GM03348 (cell line): ENCODE measurements at places on chromosomes 6 and 20.

DNA sequence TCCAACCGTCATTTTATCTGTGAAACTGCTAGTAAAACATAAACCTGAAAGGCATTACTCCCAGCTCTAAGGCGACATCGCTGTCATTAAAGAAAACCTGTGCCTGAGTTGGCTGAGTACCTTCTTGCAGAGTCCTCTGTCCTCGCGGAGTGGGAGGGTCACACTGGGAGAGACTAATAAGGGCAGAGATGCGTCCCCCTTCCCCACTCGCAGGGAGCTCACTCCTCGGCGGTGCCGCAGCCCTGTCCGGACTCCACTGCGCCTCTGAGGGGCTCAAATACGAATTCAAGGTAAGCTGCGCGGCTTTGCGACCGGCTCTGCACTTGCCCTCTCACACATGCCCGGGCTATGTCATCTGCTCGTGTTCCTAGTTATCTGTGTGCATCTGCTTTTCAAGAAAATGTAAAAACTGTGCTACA, at the start of gene COL19A1:
Gene COL19A1 (plus strand): TSS at position 206 of the 419 bp plus-strand sequence. CDS start 13,012 bp downstream, outside the sequence.
- no peak for DNase-seq

GRCh38 chr6:51184046-51184445, 365.4 kb downstream of the TFAP2B start:
- no peak for DNase-seq

- no peak for DNase-seq
Observed at GRCh38 chr6:12621754-12622153, 94.8 kb upstream of the PHACTR1 start.

DNA sequence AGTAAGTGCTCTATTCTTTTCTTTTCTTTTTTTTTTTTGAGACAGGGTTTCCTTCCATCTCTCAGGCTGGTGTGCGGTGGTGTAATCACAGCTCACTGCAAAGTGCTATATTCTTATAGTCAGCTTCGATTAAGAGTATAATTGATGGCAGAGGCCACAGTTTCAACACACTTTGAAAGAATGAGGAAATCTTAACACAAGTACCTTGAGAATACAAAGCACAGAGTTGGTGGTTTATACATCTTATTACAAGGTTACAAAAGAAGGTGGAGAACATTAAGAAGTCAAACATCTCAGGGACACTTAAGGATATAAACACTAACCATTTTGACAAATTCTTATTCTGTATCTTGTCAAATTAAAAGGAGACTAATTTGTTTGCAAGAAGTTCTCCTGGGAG, 180.5 kb downstream of the SOD2 start:
- DNase-seq = no peak

- no peak for DNase-seq
Observed at GRCh38 chr6:131414956-131415355, 158.1 kb upstream of the ARG1 start.

DNA sequence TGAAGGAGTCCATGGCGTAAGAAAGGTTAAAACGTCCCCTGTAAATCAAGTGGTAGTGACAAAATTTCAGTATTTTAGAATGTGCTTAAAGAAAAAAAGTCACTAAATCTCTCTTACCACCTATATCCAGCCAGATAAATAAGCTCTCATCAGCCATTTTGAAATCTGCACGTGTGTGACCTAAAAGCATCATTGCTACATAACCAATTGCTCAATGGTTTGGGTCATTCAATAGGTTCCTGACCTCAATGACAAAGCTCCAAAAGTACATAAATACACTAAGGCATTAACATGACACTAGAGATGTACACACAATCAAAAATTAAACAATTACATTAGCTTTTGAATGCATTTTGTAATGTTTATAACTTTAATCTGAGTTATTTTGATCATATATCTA, 272.4 kb downstream of the GMDS start:
- no peak for DNase-seq
